ENCODE measurements at places on chromosomes 4 and X.

DNA sequence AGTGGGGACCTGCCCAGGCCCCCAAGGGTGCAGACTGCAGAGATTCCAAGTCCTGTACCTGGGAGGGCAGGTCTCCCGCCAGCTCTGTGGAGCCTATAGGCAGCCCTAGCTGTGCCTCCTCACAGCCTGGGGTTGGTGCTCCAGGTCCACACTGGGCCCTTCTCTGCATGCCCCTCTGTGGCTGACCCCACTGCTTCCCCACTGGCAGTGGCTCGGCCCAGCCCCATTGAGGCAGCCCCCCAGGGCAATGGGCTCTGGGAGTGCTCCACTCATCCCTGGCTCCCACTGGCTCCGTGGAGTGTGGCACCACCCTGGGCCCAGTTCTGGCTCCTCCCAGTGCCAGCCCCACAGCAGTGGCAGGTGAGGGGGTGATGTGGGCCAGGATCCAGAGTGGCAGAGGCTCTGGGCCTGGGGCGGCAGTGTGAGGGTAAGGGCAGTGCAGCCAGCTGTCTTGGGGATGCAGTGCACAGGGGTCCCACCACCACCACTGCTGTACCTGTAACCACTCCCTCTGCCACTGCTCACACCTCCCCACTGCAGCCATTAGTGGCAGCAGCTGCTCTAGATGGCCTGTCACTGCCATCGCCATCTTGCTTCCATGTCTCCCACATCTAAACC, 312.2 kb downstream of the GPM6A start:
- no peak for DNase-seq

- DNase-seq, result no peak
These were observed 146.9 kb downstream of the FNIP2 start for GRCh38 chr4:158915683-158916241.

- no peak for DNase-seq
These were observed 80.4 kb downstream of the PDLIM5 start for GRCh38 chr4:94531991-94532789.

- DNase-seq, result no peak
These were observed 50.7 kb downstream of the SEPSECS start for GRCh38 chr4:25109511-25109910.

DNA sequence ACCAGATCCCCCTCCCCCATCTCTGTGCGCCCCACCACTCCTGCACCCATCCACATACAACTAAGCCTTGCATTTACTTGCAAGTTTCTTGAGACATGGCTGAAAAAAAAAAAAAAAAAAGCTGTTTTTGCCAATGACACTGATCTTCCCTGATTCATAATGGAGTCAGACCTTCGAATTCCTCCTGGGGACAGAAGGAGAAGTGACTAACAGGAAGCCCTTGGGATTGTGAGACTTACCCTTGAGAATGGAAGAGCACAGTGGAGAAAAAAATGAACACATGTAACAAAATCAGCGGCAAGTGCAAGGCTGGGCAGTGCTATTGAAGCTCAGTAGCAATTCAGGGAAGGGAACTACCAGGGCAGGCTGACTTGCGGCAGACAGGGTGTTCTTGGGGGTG, 288.4 kb downstream of the BCOR start:
- no peak for DNase-seq

DNA sequence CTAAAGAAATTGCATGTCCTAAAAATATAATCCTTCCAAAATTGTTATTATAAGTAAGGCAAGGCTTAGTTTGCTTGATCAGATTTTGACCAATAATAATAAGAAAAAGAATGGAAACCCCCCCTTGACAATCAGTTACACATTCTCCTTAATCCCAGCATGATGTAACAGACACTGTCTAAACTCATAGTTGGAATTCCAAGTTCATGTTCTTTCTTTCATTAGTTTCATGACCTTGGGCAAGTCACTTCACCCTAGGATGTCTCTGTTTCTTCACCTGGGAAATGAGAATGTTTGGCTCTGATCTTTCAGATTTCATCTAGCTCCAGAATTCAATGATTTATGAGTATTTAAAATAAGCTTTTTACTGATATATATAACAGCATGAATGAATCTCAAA, 64.8 kb downstream of the MAML3 start:
- no peak for DNase-seq

DNA sequence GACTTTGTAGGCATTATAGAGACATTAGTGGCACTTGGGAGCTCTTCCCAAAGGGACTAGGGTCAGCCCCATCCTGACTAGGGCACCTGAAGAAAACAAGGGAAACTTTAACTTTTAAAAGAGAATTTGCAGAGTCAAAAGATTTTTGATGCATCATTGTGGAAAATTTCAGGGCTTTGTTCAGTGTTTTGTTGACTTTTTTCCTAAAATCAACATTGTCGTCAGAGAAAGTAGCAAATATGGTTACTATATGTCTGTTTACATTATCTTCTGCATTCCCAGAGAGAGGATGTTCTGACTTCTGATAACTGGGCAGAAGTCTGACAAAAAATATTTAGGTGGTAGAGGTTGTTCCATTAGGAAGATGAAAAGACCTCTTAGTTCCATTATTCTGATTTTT, 51.9 kb downstream of the LUZP4 start:
- DNase-seq, result no peak

DNA sequence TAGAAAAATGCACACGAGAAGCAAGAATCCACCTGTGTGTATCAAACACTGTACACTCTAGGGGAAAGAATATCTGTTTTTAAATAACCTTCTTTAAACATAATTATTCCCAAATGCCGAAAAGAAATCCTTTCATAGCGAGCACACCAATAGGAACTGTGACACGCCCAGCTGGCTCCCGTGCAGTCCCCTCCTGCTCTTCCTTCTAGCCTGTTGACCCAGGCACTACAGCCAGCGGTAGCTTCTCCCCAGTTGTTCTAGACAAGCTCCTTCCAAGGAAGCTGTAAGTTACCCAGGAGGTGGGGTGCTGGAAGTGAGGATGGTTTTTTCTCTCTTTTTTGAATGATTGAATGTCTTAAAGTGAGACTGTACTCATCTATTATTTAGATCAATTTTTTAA, 19.5 kb upstream of the NOCT start:
- DNase-seq, result no peak

- DNase-seq, result no peak
These were observed 26.1 kb upstream of the TMEM154 start for GRCh38 chr4:152705903-152706302.

GRCh38 chr4:139913995-139914598, 239.9 kb downstream of the MAML3 start:
- DNase-seq, result no peak

DNA sequence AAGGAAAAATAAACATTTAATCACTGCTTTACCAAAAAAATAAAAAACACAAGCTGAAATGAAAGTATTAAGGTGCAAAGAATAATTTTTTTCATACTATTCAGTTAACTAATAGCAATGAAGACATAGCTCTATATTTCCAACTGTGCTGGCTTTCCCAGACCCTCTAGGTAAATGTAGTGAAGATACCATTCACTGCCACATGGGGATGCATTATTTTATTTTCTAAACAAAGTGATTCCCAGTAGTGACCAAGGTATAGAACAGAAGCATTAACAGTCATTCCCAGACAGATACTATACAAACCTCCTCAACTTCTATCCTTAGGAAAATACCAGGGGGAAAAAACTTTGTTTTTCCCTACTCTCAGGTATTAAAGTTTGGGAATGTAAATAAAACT, 39.4 kb downstream of the ANTXR2 start:
- DNase-seq, result no peak
